Activated T-cell treated with anti-CD3 and anti-CD28 coated beads, Interleukin-2, amount 50 U/mL, for 1 hour (primary cell): ENCODE measurements at places on chromosomes 4 and X.

GRCh38 chrX:150940844-150941495, 42.2 kb upstream of the HMGB3 start:
- DNase-seq, result no peak

DNA sequence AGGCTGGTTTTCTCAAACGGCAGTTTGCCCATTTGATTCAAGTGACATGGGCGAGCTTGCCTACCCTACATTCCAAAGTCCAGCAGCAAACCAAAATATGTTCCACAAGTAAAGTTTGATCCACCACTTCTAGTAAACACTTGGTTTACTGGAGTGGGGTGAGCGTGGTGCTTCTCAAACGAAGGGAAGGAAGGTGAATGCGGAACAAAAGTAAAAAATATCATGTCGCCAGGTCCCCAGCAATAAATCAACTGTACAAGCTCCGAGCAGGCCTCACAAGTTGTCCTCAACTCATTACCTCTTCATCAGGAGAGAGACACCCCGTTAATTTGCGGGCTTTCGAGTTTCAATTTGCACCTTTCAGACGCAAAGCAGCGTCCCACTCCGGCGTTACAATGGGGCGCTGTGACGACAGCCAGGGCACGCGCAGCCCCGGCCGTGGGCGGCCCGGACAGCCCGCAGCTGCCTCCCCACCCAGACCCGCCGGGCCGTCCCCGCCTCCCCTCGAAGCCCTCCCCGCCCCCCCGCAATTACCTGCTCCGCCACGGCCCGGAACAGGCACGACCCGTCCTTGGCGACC, 1.0 kb downstream of the OTUD4 start:
- DNase-seq, result peak; percentile 75

DNA sequence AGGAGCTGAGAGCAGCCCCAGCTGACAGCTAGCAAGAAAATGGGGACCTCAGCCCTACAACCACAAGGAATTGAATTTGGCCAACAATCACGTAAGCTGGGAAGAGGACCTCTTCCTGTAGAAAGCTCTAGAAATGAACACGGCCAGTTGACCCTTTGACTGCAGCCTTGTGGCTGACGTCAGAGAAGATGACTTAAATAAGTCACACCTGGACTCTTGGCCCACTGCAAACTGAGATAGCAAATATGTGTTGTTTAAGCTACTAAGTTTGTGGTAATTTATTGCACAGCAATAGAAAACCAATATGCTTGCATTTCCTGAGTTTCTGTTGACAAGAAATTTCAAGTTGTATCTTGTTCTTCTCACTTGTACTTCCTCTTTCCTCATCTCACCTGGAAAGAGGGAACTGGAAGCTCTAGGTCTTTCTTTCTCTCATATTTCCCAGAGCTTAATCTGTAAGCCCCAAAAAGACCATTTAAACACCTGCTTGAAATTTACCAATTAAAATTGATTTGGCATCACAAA, 18.8 kb downstream of the PRKG2 start:
- no peak for DNase-seq

DNA sequence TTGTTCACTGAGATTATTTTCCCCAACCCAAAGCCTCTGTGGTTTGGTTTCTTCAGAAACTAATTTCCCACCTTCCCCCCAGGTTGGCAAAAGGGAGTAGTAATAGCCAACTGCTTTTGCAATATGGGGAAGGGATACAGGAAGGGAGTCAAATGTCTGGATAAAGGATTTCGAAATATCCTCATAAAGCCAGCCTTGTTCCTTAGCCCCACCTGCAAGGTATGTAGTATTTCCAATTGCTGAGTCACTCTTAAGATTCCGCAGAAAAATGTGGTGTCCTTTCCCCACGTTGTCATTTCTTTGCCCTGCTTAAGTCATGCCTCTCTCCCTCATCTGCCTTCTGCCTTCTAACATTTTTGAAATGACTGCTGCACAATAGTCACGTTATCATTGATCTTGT, 138.8 kb upstream of the DCAF8L1 start:
- DNase-seq, result no peak

DNA sequence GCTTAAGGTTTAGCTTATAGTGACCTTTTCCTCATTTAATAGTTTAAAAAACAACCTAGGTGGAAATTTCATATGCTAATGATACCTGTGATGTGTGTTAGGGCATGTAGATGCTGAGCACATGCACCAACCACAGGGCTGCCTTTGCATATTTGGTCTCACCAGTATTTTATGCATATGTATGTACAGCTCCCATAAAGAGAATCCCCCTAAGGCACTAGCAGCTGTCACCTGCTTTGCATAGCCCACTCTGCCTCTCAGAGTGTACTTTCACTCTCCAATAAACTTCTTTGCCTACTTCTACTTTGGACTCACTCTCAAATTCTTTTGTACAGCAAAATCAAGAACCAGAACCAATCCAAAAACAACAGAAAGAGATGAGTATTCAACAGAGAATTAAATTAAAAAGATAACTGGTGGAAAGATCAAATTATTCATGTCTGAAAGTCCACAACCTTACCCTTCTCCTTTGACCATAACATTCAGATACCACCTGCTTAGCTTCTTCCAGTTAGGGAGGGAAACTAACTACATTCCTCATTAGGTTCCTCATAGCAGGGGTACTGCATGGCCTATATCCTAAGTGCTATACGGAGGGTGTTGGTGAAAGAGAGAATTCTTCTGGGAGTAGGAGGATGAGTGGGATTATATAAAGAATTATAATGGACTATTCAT, 250.5 kb downstream of the STPG2 start:
- no peak for DNase-seq

- DNase-seq, result no peak
Measured at GRCh38 chrX:30864383-30864785, 24.7 kb downstream of the TAB3 start.

GRCh38 chr4:101418055-101418454, 70.7 kb upstream of the PPP3CA start:
- DNase-seq, result peak; percentile 28

- DNase-seq, result no peak
Measured at GRCh38 chrX:37455381-37455780, 106.2 kb downstream of the PRRG1 start.

- DNase-seq, result no peak
Measured at GRCh38 chr4:133711817-133712216, 489.8 kb downstream of the PABPC4L start.

- no peak for DNase-seq
Measured at GRCh38 chr4:150152766-150153165, 74.5 kb downstream of the DCLK2 start.

- DNase-seq, result no peak
Measured at GRCh38 chr4:128906581-128906980, 97.1 kb downstream of the JADE1 start.

- no peak for DNase-seq
Measured at GRCh38 chrX:136203951-136204350, 47.2 kb downstream of the MAP7D3 start.

- DNase-seq, result no peak
Measured at GRCh38 chr4:32488690-32489089, 1768.5 kb downstream of the PCDH7 start.

DNA sequence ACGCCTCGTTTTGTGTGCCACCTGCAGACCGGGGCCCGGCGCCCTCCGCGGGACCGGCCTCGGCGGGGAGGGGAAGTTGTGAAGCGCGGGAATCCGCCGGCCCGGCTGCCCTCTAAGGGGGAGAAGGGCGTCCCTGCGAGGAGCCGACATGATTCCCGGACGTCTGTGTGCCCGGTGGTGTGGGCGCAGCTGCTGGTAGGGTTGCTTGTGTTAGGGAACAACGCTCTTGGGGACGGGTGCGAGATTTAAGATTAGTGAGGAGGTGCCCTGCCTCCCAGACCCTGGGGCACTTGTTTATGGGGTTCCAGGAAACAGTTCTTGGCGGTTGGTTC, 627 bp downstream of the CDKN2AIP start:
- no peak for DNase-seq

GRCh38 chrX:149512225-149512885, 7.2 kb upstream of the IDS start:
- peak; percentile 65 for DNase-seq

GRCh38 chr4:151238477-151238876, 38.5 kb upstream of the PRSS48 start:
- DNase-seq, result no peak

DNA sequence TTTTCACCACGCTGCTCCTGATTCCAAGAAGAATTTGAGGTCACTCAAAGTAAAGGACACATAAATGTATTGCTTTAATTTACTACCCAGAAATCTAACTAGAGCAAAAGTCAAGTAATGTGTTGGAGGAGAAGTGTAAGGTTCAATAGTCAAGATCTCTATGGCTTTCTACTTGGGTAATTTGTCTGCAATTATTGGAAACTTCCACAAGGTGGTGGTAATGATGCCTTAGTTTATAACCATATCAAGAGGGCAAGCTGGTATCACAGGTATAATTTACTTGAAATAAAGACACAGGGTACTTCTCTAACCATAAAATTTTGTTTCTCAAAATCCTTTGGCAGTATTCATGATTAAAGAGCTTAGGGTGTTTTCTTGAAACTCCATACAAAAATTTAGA, 10.2 kb upstream of the GRIA3 start:
- no peak for DNase-seq

DNA sequence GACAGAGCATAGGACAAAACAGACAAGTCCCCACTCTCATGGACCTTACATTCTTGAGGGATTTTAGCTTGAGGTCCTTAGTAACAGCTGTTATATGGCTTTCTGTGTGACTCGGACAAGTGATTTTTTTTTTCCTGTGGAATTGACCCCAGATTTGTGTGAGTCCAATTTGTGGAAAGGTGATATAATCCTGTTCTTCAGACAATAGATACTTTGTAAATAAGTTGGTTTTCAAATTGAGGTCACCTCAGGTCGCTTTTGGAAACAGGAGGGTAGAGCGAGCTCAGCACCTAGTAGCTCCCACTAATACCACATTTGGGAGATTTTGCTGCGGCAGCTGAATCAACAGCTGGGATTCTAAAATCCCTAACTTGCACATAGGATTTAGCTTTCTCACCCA, 1008.8 kb downstream of the ADGRL3 start:
- DNase-seq, result no peak

- DNase-seq, result no peak
Measured at GRCh38 chrX:71542825-71543224, 9.9 kb downstream of the OGT start.

DNA sequence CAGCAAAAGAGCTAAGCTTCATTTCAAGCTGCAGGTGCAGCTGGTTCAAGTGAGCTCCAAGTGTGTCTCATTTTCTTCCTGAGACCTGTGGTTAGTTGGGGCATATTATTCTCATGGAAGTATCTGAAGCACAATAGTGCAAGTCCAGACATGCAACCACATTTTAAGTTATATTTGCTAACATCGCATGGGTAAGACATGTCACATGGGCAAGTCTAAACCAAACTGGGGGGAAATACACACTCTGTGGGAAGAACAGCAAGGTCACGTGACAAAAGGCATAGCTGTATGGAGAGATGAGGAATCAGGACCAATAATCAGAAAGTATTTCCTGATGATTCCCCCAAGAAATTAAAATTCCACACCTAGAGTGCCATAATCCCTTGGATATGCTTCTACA, 94.9 kb upstream of the NDP start:
- DNase-seq, result no peak

DNA sequence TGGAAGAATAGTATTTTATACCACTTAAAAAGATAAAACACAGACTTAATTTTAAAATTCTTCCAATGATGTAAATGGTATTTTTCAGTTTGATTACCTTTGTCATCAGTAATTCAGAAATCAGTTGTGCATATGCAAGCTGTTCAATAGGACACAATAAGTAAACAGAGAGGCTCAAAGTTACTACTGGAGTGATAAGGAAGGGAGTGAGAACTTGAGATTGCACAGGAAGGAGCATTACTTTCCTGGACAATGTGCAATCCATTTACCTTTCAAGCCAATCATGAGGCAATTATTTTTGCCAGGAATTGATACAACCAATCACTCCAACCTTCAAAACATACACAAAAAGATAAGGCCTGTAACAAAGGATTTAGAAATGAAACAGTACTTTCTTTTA, 1024.3 kb downstream of the RAPGEF2 start:
- no peak for DNase-seq

DNA sequence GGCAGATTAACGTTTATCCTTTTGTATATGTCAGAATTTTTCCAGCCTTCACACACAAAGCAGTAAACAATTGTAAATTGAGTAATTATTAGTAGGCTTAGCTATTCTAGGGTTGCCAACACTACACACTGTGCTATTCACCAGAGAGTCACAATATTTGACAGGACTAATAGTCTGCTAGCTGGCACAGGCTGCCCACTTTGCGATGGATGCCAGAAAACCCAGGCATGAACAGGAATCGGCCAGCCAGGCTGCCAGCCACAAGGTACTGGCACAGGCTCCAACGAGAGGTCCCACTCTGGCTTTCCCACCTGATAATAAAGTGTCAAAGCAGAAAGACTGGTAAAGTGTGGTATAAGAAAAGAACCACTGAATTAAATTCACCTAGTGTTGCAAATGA, 94.8 kb downstream of the TET2 start:
- DNase-seq, result no peak

- no peak for DNase-seq
Measured at GRCh38 chr4:98680806-98681205, 22.4 kb upstream of the TSPAN5 start.

DNA sequence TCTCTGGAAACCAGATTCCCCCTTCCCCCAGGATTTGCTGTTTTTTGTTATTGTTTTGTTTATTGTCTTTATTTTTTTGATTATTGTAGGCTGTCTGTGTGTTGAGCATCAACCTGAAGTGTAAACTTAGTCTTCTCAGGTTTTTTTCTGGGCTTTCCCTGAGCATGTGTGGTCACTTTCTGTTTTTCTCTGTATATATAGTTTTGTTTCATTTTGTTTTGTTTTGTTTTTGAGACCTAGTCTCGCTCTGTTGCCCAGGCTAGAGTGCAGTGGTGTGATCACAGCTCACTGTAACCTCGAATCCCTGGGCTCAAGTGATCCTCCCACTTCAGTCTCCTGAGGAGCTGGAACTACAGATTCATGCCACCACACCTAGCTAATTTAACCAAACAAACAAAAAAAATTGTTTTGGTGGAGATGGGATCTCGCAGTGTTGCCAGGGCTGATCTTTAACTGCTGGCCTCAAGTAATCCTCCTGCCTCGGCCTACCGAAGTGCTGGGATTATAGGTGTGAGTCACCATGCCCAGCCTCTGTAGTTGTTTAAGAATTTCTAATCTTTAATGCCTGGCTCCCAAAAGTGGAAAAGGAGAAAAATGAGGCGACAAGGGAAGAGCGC, 9.1 kb downstream of the IL13RA1 start:
- DNase-seq, result no peak

DNA sequence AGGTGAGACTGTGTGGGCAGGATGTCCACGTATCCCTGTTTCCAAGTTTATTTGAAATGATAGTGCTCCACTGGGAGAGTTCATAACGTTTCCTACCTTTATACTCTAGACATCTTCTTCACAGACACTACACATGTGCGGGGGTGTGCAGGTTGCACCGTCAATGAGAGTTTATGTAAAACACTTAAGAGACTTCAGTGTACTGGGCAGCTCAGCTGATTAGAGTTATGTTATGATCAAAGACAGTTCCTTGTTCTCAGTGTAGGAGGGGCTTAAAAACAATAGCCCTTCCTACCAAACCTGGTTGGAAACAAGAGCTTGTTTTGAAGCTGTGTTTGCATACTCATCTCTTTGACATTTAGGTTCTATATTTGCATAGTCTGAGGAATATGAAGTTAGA, 326.9 kb upstream of the AGA start:
- DNase-seq, result no peak

- DNase-seq, result no peak
Measured at GRCh38 chr4:7775396-7775795, 164.3 kb downstream of the AFAP1 start.

GRCh38 chrX:119539872-119540271, 25.3 kb downstream of the STEEP1 start:
- no peak for DNase-seq

- DNase-seq, result no peak
Measured at GRCh38 chr4:8240211-8241041, 29.1 kb upstream of the HTRA3 start.
